ENCODE measurements at places on chromosomes 4 and X. TPM values are rescaled to one million over a fixed set of nuclear protein-coding genes. Genes with fewer than 3 reads are reported as not detected.

The MBNL3 gene
- 0.53 TPM for total RNA-seq

The SHROOM4 gene
- 2.6 TPM for total RNA-seq

The ARMCX1 gene
- 57.7 TPM for total RNA-seq

The CENPVL1 gene
- not detected for total RNA-seq

The SMARCA1 gene
- total RNA-seq, result 59.3 TPM

The MAGEH1 gene
- 19.8 TPM for total RNA-seq

The STATH gene
- total RNA-seq, result not detected

The APBB2 gene
- 70.1 TPM for total RNA-seq

The SLC49A3 gene
- 1.1 TPM for total RNA-seq

The IL2RG gene
- total RNA-seq, result not detected

The DUSP21 gene
- total RNA-seq, result not detected

The PAGE2 gene
- not detected for total RNA-seq

The CABS1 gene
- total RNA-seq, result not detected

The SPINK2 gene
- total RNA-seq, result not detected

The ADH1A gene
- not detected for total RNA-seq

The PAGE4 gene
- total RNA-seq, result not detected

Data from smooth muscle cell of the coronary artery (primary cell).